Stimulated activated CD8-positive, alpha-beta memory T cell treated with anti-CD3 and anti-CD28 coated beads, Interleukin-7, amount 100 ng/mL, for 48 hours (primary cell): ENCODE measurements at places on chromosomes 1 and 21.

DNA sequence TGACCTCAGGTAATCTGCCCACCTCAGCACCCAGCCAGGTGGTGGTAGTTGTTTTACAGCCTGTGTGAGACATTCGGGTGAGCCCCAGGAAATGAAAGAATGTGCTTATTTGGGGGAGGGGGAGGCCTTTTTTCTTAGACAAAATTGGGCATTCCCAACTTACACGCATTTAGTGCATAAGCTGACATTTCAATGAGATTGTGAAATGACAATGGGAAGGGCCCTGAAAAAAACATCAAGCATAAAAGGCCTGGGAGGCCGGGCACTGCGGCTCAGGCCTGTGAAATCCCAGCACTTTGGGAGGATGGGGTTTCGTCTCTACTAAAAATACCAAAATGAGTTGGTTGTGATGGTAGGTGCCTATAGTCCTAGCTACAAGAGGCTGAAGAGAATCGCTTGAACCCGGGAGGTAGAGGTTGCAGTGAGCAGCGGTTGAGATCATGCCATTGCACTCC, 5.0 kb downstream of the GAS5 start:
- no peak for DNase-seq

DNA sequence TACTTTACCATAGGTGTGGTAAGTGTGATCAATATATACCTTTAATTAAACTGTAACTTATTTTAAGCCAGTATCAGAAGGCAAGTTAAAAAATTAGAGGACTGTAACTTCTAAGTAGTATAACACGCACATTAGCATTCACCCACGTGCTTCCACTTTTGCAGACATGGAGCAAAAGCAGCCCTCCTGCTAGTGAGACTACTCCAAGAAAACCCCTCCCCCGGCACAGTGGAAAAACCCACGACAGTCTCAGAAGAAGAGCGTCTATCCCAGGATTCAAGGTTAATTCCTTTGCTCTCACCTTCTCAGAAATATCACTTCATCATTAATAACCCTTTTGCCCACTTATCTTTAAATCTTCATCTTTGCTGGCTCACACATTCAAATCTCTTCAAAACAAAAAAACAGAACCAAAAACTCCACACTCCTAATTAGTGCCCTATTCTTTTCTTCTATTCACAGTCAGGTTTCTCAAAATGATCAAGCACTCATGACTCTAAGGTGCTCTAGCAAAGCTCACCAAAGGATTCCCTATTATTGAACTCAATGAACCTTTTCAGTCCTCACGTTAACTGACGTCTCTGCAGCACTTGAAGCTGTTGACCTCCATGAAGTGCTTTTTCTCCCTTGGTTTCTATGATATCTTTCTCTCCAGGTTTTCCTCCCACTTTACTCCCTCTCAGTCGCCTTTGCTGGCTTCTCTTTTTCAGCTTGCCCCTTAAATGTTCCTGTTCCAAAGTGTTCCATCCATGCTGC, 213.5 kb downstream of the SMYD3 start:
- no peak for DNase-seq

GRCh38 chr21:27648560-27648959, 681.7 kb upstream of the ADAMTS5 start:
- DNase-seq, result no peak

DNA sequence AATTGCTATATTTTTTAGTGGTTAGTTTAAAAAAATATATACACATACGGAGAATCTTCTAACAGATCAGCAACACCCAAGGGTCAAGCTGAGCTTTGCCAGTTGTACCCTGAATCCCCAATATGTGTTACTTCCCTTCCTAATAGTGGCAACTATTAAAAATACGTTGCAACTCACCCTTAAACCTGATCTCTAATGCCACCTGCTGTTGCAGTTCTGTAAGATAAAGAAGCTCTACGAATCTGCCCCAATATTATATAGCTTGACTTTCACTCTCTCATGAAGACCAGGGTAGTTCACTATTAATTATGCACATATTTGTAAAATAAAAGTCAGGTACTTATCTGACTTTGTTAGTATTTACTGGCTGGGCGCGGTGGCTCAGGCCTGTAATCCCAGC, 58.4 kb downstream of the ASH1L start:
- DNase-seq, result no peak

- peak; percentile 39 for DNase-seq
Measured at GRCh38 chr1:156889802-156890580, 3.5 kb upstream of the PEAR1 start.

- DNase-seq, result no peak
Measured at GRCh38 chr1:92117526-92117925, 37.4 kb downstream of the BTBD8 start.

GRCh38 chr21:46215436-46216131, 13.0 kb downstream of the LSS start:
- DNase-seq, result no peak

GRCh38 chr1:202283379-202283844, 58.3 kb downstream of the UBE2T start:
- no peak for DNase-seq

- no peak for DNase-seq
Measured at GRCh38 chr1:225746361-225747179, 31.1 kb upstream of the SRP9 start.

- no peak for DNase-seq
Measured at GRCh38 chr1:58282623-58283387, 263.7 kb downstream of the OMA1 start.

DNA sequence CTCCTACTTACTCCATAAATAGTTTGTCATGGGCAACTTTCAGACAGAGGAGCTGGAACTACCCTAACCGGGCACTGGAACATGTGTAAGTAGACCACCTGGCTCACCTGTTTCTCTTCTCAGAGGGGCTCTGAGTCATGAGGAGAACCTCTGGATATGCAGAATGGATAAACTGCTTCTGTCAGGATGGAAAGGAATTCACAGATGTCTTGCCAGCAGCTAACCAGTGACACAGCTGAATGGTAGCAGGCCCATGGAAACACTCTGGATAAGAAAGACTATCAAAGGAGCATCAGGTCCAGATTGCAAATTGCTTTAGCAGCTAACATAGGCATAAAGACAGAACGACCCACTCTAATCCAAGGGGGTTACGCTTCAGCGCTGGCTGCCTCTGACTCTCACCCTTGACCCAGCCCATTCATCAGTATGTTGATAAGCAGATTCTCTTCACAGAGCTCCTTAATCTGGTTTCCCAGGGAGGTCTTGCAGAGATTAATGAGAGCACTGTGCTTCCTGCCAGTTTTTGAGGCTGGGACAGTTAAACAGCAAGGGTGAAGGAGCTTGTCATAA, 54.2 kb downstream of the HIVEP3 start:
- no peak for DNase-seq

- DNase-seq, result no peak
Measured at GRCh38 chr1:159122005-159122621, 45.5 kb upstream of the AIM2 start.

GRCh38 chr1:218742467-218743262, 397.5 kb downstream of the TGFB2 start:
- DNase-seq, result no peak
